T-cell (primary cell): ENCODE measurements at places on chromosomes 3 and 15.

GRCh38 chr15:27583651-27584050, 515.5 kb downstream of the OCA2 start:
- H3K27me3 ChIP-seq: no peaks in the 10 kb centered on the region
- no peaks in the 10 kb centered on the region for H3K36me3 ChIP-seq
- no peak overlapping the region for H3K4me3 ChIP-seq
- no peak overlapping the region for H3K27ac ChIP-seq
- no peaks in the 10 kb centered on the region for H3K4me1 ChIP-seq

GRCh38 chr15:49674370-49674769, 53.5 kb downstream of the DTWD1 start:
- no peak overlapping the region for H3K27ac ChIP-seq
- no peak overlapping the region for H3K4me3 ChIP-seq
- H3K4me1 ChIP-seq: no peaks in the 10 kb centered on the region
- H3K27me3 ChIP-seq: no peaks in the 10 kb centered on the region
- no peak for DNase-seq

GRCh38 chr3:113287111-113287802, 75.9 kb downstream of the BOC start:
- H3K27ac ChIP-seq: no peak overlapping the region
- no peaks in the 10 kb centered on the region for H3K4me1 ChIP-seq
- no peaks in the 10 kb centered on the region for H3K36me3 ChIP-seq
- H3K27me3 ChIP-seq: no peaks in the 10 kb centered on the region
- no peak for DNase-seq
- H3K4me3 ChIP-seq: no peak overlapping the region

DNA sequence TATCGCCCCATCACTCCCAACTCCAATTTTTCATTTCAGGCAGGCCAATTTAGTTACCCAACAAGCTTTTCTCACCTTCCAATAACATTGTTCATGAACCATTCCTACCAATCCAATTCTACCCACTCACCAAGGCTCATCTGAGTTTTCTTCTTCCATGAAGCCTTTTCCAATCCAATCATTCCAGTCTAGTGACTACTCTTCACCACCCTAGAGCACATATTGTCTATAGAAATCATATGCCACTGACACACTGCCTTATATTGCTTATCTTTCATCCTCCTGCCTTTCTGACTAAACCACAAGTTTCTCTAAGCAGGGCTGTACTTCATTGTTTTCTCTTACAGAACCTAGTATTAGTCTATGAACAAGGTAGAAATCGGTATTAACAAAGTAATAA, 11.4 kb downstream of the CCDC14 start:
- H3K4me1 ChIP-seq: no peaks in the 10 kb centered on the region
- no peak overlapping the region for H3K4me3 ChIP-seq
- peaks cover 31% of the 10 kb centered on the region for H3K36me3 ChIP-seq
- DNase-seq: no peak
- H3K27me3 ChIP-seq: no peaks in the 10 kb centered on the region

DNA sequence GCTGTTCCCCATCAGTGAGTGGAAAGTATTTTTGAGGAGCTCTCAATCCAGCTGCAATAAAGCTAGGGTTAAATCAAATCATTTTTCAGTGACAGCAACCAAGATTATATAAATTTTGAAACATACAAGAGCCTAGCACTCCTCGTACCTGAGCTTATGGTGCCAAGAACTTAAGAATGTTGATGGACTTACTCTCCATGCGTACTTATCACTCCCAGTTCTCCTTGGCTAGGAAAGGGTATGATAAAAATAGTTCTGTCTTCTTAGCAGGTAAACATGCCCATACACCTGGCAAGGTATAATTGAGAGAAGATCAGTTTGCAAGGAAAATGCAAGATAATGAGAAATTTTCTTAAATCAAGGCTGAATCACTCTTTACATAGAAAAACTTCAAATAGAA, 64.5 kb upstream of the SEMA6D start:
- no peak for DNase-seq
- H3K36me3 ChIP-seq: no peaks in the 10 kb centered on the region
- no peaks in the 10 kb centered on the region for H3K4me1 ChIP-seq
- no peak overlapping the region for H3K4me3 ChIP-seq
- H3K27ac ChIP-seq: no peak overlapping the region

GRCh38 chr3:119149484-119149883, 3.5 kb downstream of the TEX55 start:
- no peaks in the 10 kb centered on the region for H3K36me3 ChIP-seq
- H3K27ac ChIP-seq: no peak overlapping the region
- H3K4me3 ChIP-seq: no peak overlapping the region
- H3K4me1 ChIP-seq: no peaks in the 10 kb centered on the region

- DNase-seq: no peak
- H3K4me1 ChIP-seq: no peaks in the 10 kb centered on the region
- H3K36me3 ChIP-seq: no peaks in the 10 kb centered on the region
- H3K27ac ChIP-seq: no peak overlapping the region
- no peaks in the 10 kb centered on the region for H3K27me3 ChIP-seq
These were observed 217.8 kb upstream of the CBLB start for GRCh38 chr3:106086636-106087035.

GRCh38 chr3:64494526-64494925, 193.3 kb downstream of the ADAMTS9 start:
- H3K36me3 ChIP-seq: no peaks in the 10 kb centered on the region
- H3K27ac ChIP-seq: no peak overlapping the region
- no peak for DNase-seq
- peaks cover 17% of the 10 kb centered on the region for H3K27me3 ChIP-seq

DNA sequence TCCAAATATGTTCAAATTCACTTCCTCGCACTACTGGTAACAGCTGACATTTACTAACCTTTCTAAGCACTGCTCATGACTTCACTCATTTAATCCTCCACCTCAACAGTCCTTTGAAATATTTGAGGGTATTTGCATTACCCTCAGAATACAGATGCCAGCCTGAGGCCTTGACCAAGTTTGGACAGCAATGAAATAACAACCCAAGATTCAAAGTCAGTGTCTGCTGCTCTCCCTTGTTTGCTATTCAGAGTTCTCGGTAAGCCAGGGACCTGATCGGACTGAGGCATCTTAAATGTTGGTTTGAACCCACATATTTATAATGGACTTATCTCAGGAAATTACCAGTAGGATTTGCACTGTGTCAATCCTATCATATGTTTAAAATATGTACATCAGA, 19.9 kb upstream of the SNRK start:
- no peaks in the 10 kb centered on the region for H3K36me3 ChIP-seq
- H3K4me1 ChIP-seq: no peaks in the 10 kb centered on the region
- H3K27me3 ChIP-seq: no peaks in the 10 kb centered on the region
- no peak overlapping the region for H3K4me3 ChIP-seq

DNA sequence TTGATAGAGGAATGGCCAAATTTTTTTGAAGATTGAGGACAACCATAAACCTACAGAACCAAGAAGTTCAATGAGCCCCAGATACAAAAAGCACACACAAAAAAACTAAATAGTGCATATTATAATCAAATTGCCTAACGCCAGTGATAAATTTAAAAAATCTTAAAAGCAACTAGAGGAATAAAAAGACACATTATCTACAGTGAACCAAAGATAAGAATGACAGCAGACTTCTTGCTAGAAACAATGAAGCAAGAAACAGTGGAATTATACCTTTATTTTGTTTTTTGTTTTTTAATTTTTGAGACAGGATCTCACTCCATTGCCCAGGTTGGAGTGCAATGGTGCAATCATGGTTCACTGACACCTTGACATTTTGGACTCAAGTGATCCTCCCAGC, 9.9 kb upstream of the SAMD7 start:
- H3K4me1 ChIP-seq: no peaks in the 10 kb centered on the region
- H3K27ac ChIP-seq: no peak overlapping the region
- no peak for DNase-seq
- H3K4me3 ChIP-seq: no peak overlapping the region

DNA sequence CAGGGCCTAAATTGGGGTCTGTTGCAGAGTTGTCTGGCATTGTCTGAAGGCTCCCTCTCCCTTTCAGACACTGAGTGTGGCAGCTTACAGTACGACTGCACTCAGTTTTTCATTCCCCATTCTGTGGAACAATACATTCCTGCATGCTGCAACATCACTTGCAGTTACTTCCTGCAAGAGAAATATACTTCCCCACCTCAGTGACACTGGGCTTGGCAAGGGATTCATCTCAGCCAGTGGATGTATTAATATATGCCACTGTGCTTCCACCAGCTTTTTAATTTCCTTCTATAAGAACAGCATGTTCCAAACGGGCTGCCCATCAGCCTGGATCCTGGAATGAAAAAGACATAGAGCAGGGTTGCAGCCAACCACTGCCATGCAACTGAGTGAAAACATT, 23.1 kb downstream of the B3GALNT1 start:
- peaks cover 2% of the 10 kb centered on the region for H3K27me3 ChIP-seq
- no peaks in the 10 kb centered on the region for H3K36me3 ChIP-seq
- no peak overlapping the region for H3K4me3 ChIP-seq
- no peak overlapping the region for H3K27ac ChIP-seq
- DNase-seq: no peak

GRCh38 chr15:99433026-99433756, 132.6 kb upstream of the MEF2A start:
- no peak for DNase-seq
- H3K27me3 ChIP-seq: peaks cover 22% of the 10 kb centered on the region
- peaks cover 70% of the 10 kb centered on the region for H3K4me1 ChIP-seq
- H3K27ac ChIP-seq: peak overlapping the region; percentile 49
- no peaks in the 10 kb centered on the region for H3K36me3 ChIP-seq

DNA sequence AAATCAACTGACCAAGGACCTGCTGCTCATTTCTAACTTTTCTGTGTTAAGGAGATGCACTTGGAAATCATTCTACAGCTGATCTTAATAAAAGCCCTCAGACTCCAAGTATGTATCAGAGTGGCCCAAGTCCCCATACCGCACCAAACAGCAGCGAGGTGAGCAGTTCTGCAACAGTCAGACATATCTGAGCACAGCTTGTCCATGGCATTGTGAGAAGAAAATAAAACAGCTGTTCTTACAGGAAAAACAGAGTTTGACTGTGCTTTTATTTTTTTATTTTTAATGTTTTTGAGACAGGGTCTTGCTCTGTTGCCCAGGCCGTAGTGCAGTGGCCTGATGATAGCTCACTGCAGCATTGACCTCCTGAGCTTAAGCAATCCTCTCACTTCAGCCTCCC, 131.8 kb downstream of the ADAMTS9 start:
- DNase-seq: no peak
- H3K36me3 ChIP-seq: no peaks in the 10 kb centered on the region
- no peaks in the 10 kb centered on the region for H3K27me3 ChIP-seq
- H3K4me1 ChIP-seq: no peaks in the 10 kb centered on the region

- no peaks in the 10 kb centered on the region for H3K36me3 ChIP-seq
- no peaks in the 10 kb centered on the region for H3K4me1 ChIP-seq
- H3K27me3 ChIP-seq: peaks cover 2% of the 10 kb centered on the region
These were observed 155.0 kb downstream of the TUSC7 start for GRCh38 chr3:116864590-116864927.

DNA sequence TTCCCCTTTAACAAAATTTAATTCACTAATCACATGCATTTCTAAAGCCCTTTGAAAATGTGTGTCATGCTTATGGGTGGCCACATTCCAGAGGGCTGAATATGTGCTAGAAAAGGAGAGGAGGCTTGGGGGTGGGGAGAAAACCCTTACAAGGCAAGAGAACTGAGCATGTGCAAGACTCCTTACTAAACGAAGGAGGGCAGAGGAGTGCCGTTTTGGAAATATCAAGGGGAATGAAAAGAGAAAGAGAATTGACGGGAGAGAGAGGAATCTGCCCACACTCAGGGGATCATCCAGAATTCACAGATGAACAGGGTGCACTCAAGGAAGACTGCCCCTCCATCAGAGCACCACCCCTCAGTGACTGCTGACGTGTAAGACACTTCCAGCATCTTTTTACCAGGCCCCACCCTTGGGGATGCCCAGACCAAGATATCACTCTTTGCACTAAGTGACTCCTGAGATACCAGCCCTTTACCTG, 37.9 kb upstream of the TSC22D2 start:
- DNase-seq: no peak
- no peak overlapping the region for H3K4me3 ChIP-seq
- H3K27me3 ChIP-seq: no peaks in the 10 kb centered on the region
- no peaks in the 10 kb centered on the region for H3K36me3 ChIP-seq

DNA sequence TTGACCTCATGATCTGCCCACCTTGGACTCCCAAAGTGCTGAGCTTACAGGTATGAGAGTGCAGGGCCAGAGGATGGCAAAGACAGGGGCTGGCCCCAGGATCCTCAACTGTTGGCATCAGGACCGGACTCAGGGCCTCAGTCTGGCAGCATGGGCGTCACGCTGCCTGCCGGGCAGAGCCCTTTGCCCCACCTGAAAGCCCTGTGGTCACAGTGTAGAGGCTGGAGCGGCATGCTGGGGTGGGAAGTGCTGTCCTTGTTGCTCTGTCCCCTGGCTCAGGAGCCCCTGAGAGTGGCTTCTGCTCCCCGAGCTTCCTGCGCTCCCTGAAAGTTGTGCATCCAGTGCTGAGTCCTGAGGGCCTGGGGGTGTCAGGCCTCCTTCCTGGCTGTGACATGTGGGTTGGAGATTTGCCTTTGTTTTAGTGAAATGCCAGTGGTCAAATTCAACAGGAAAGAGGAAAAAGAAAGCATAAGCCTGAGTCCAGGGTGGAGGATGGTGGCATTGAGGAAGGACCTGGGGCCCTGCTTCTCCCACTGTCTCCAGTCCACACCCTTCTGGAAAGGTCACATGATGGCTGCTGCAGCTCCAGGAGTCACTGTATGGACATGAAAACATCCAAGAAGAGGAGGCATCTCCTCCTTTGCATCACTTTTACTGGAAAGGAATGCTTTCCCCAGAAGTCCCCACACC, 147.2 kb downstream of the OR4M2 start:
- H3K27me3 ChIP-seq: peaks cover 2% of the 10 kb centered on the region
- no peak for DNase-seq
- H3K36me3 ChIP-seq: no peaks in the 10 kb centered on the region
- no peak overlapping the region for H3K4me3 ChIP-seq

DNA sequence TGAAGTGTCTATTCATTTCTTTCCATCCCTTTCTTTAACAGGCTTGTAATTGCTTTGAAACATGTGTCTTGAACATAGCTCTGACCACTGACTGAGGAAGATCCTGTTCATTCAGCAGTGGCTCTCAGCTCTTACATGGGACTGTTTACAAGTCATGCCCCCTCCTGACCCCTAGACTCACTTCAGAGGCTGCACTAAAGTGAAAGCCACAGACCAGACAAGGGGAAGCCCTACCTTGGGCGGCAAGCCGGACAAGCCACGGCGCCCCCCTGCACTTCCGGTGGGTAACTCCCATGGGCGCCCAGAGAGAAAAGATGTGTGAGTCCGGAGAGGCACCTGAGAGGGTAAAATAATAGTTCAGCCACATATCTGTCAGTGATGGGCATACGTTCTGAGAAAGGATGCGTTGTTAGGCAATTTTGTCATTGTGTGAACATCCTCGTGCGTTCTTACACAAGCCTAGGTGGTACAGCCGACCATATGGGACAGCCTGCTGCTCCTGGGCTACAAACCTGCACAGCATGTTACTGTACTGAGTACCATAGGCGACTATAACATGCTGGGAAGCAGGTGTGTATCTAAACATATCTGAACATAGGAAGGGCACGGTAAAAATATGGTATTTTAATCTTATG, 116.2 kb downstream of the CHSY1 start:
- H3K27ac ChIP-seq: no peak overlapping the region
